Suppressor macrophage treated with lipopolysaccharide for 1 hour (primary cell): ENCODE measurements at places on chromosomes 5 and 9.

- peak; percentile 59 for DNase-seq
Observed at GRCh38 chr5:50967563-50968355, 301.3 kb downstream of the PARP8 start.

GRCh38 chr9:88396836-88397577 is 8.8 kb downstream of the SPIN1 start:
- no peak for DNase-seq

DNA sequence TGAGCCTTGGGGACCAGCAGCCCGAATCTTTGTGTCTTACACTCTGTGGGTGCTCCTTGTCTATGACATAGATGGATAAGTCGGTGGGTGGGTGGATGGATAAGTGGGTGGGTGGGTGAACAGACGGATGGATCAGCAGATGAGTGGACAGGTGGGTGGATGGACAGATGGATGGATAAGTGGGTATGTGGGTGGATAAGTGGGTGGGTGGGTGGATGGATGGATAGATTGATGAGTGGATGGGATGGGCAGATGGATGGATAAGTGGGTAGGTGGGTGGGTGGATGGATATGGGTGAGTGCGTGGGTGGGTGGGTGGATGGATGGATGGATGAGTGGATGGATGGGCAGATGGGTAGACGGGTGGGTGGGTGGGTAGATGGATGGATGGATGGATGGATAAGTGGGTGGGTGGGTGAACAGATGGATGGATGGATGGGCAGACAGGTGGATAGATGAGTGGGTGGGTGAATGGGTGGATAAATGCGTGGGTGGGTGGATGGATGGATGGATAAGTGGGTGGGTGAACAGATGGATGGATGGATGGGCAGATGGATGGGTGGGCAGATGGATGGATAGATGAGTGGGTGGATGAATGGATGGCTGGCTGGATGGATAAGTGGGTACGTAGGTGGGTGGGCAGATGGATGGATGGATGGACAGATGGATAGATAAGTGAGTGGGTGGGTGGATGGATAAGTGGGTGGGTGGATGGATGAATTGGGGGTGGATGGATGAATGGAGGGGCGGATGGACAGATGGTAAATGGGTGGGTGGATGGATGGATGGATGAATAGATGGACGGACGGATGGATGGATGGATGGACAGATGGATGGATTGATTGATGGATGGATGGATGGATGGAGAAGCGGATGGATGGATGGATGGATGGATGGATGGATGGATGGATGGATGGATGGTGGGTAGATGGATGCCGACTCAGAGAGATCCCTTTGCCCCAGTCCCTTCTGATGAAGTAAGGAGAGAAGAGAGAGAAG is 121.2 kb downstream of the VAV2 start:
- no peak for DNase-seq

DNA sequence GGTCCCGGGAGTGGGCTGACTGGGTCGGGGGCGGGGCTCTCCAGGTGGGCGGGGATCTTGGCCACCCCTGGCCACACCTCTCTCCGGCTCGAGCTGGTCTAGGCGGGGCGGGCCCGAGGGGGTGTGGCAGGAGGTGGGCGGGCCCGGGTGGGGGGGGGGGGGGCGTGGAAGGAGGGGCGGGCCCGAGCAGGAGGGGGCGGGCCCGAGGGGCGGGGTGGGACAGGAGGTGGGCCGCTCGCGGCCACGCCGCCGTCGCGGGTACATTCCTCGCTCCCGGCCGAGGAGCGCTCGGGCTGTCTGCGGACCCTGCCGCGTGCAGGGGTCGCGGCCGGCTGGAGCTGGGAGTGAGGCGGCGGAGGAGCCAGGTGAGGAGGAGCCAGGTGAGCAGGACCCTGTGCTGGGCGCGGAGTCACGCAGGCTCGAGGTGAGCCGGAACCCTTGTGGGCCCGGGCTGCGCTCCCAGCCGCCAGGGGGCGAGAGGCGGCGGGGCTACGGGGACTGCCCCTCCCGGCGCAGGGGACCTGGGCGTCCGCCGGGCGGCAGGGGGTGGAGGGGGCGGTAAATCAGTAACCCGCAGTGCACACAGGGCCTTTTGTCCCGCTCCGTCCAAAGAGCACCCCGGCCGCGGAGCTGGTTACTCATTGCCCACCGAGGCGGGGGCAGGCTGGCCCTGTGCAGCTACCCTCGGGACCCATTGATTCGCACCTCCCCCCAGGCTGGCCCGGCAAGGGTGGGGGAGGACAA is at the start of gene FGFR4:
FGFR4 (plus strand) TSS at position 262 of the 744 bp plus-strand sequence. CDS start 2,688 bp downstream, outside the sequence.
- peak; percentile 88 for DNase-seq

DNA sequence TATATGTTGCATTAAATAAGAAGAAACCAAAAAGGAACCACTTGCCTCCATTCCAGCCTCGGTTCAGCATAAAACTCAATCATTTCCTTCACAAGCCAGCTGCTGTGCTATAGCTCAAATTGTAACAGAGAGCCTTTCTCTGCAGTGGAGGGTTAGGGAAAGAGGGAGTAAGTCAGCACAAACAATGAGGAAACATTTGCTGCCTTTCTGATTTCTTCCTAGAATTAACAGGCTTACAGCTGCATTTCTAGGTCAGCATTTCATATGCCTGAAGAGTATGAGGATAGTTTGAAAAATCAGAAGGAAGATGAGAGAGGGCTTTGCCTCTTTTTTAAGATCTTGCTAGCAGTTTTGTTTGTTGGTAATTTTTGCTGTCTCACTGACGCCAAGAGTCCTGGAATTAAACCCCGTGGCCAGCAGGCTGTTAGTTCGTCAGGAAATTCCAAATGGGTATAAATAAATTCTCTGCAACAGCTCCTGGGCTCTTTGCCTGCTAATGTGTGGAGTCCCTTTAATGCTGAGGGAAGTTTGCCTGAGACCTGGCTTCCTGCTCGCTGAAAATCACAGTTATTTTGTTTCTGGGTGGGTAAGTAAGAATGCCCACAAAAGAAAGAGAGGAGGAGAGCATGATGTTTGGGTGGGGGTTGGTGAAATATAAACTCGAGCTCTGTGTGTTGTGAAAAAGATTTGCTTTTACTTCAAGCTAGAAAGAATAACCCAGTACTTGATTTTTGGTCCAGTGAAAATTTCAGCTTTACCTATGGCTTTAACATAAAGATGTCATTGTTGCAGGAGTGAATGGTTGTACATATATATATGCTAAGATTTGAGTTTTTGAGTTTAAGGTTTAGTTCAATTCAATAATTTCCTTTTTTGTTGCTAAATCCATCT is 148.1 kb upstream of the DMRT1 start:
- peak; percentile 82 for DNase-seq

GRCh38 chr9:126973651-126974529 is 59.3 kb downstream of the RALGPS1 start:
- no peak for DNase-seq

DNA sequence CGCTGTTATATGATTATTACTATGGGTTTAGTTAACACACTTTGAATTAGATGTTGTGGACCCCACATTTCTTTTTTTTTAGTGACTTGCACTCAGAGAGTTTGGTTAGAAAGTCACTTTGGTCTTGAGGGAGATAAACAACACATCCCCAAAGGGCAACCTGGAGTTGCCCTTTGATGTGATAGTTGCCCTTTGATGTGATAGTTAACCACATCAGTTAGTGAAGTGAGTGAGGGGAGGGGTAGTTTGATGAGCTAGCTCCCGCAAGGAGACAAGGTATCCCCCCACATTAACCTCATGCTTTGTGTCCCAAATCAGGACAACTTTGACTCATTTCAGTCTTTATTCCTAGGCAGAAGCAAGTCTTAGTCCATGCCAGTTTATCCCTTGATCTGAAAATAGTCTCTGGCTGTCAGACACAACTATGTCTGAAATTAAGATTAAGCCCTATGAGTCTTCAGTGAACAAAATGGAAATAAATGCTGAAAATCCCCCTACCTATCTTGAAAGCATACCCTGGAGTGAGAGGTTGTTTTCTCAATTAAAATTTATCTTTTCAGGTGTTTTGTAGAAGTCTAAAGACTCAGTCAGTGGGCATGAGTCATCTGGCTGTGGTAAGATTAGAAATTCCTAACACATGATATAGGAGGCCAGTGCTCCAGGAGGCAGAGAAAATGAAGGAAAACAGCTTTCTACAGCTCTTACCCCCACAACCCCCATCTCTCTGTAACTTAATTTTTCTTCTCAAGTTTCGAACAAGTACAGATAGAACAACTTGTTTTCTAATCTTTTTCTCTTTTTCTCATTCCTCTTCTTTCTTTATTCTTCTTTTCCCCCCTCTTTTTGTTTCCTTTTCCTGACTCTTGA is 208.9 kb upstream of the DMRTA1 start:
- DNase-seq = peak; percentile 63

DNA sequence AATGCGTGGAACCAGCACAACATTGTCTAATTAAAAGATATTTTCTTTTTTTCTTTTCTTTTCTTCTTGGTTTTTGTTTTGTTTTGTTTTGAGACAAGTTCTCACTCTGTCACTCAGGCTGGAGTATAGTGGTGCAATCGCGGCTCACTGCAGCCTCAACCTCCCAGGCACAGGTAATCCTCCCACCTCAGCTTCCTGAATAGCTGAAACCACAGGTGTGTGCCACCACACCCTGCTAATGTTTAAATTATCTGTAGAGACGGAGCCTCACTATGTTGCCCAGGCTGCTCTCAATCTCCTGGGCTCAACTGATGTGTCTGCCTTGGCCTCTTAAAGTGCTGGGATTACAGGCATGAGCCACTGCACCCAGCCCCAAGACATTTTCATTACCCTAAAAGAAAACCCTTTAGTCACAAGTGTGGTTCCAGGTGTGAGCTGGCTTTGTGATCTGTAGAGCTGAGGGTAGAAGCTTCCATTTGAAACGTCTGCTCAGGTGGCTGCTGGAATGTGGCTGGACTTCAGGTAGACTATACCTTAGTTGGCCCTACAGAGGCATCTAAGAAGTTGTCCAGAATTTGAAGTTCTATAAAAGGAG is 19.1 kb upstream of the NEK6 start:
- no peak for DNase-seq

DNA sequence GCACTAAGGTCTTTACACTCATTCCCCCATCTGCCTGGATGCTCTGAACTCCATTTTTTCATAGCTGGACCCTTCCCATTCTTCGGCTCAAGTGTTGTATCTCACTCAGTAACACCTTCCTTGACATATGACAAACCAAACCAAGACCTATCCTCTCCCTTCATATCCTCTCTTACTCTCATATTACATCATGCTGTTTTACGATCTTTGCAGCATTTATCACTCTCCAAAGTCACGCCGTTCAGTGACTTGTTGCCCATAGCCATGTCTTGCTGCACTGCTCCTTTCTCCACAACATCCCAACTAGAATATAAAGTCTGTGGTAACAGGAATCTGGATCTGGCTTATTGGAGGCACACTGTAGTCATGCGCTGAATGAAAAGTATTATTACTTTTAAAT is 923.6 kb upstream of the DMAC1 start:
- DNase-seq = no peak

- no peak for DNase-seq
Observed at GRCh38 chr9:137158625-137159024, 11.2 kb downstream of the LRRC26 start.

DNA sequence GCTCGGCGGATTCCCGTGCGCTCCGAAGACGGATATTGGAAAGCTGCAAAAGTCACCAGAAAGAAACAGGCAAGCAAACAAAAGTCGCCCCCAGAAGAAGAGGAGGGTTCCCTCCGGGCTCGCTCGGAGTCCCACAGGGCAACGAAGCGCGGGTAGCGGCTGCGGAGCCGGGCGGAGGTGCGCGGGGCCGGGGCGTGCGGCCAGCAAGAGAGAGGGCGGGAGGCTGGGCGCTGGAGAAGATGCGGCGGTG is at the start of gene FBN2:
FBN2 (minus strand) TSS at position 246 of the 250 bp plus-strand sequence. CDS start 642 bp downstream, outside the sequence.
- no peak for DNase-seq

DNA sequence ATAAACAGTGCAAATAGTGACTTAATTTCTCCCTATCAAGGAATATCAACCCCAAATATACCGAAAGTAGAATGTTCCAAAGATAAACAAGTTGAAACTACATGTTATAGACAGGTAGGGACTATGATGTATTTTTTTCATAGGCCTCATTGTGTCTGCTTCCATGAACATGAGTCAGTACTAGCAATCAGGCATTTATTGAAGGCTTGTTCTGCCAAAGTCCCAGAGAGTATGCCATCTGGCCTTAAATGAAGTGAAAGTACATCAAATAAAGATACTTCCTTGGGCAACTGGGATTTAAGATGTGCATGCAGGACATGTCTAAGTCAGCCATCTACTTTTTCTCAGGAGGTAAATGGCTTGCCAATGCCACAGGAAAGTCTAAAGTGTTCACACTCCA is 6.5 kb downstream of the GHR start:
- no peak for DNase-seq

GRCh38 chr5:169301386-169301934 is 521 bp upstream of the SLIT3 start:
- DNase-seq = no peak

DNA sequence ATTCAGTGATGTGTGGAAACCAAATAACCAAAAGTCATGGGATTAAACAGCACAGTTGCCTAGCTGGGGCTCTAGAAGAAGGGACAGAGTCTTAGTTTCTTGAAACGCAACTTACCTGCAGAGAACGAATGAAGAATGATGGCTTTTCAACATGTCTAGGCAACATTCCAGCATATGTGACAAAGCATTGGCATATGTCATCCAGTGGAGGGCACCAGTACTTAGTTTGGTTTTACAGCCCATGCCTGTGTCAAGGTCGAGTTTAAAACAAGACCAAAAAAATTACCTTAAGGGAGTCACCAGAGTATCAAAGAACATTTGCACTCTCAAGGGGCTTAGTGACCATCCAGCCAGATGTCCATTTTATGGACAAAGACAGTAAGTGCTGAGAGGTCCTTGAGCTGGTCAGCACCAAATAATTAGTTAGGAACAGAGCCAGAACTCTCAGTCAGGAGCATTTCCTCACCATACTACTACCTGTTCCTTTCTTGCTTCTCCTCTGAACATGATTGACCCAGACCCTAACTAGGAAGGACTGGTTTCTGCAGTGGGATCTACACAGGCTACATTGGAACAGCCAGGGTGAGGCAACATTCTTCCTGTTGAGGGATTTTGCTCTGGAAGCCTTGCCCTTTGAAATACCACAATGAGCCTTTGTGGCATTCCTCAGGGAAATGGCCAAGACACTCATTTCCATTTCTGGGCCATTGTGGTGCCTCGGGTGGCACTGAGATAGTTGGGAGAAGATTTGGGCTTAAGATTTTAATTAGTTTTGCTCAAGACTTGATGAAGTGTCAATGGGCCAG is 75.4 kb upstream of the ANKH start:
- DNase-seq = peak; percentile 34

DNA sequence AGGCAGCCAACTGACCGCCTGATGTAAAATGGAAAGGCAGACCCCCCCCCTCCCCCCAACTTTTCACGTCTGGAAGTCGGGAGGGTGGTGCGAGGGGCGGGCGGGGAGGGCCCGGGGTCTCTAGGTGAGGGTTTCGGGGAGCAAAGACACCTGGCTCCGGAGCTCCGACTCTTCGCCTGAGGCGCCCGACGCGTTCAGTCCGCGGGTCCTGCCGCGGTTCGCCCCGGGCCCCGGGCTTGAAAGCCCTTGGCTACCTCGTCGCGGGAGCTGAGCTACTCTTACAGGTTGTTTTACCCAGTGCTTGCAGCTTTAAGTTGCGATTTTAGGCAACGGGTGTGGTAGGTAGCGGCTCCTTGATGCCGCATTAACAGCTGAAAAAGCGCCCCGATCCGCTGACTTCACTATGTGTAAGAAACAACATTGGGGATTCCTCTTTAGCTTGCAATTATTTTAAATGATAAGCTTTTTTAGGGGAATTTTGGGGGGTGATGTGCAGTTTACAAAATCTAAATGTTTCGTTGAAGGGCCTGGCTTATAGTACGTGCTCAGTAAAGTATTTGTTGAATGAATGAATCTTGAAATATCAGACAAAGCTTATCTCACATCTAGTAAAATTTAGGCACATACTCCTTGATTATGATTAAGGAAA is 722 bp downstream of the CDC42SE2 start:
- DNase-seq = peak; percentile 73

GRCh38 chr9:2013743-2014475 is 1.2 kb upstream of the SMARCA2 start:
- peak; percentile 86 for DNase-seq
